ENCODE measurements at places on chromosomes 5 and 9.
A peak's percentile ranks its signal among the peaks of the same experiment; 100 is the strongest.

- no peak for DNase-seq
Measured at GRCh38 chr5:90337449-90338052, 72.0 kb downstream of the CETN3 start.

- no peak for DNase-seq
Measured at GRCh38 chr5:87754009-87754757, 341.5 kb upstream of the CCNH start.

DNA sequence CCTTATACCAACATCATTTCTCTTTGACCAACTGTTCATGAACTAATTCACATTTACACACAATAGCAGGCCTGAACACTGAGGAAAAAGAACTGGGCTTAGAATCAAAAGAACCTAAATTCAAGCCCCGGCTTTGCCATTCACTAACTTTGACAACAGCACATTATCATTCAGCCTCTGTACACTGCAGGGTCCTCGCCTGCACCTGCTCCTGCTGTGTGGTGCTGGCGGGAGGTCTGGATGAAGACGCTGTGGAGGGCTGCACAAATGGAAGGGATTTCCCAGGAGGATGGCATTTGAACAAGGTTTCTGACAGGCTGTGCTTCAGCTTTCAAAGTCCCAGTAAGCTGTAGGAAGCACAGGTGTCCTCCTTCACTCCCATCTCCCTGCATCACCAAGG is 151.2 kb downstream of the ZDHHC21 start:
- no peak for DNase-seq

GRCh38 chr9:93656426-93657239 is 80.2 kb downstream of the PHF2 start:
- DNase-seq = no peak

- DNase-seq = peak; percentile 11
Measured at GRCh38 chr5:127029581-127030258, 638 bp downstream of the MARCHF3 start.

GRCh38 chr5:58407042-58407719 is 52.7 kb downstream of the PLK2 start:
- DNase-seq = no peak

DNA sequence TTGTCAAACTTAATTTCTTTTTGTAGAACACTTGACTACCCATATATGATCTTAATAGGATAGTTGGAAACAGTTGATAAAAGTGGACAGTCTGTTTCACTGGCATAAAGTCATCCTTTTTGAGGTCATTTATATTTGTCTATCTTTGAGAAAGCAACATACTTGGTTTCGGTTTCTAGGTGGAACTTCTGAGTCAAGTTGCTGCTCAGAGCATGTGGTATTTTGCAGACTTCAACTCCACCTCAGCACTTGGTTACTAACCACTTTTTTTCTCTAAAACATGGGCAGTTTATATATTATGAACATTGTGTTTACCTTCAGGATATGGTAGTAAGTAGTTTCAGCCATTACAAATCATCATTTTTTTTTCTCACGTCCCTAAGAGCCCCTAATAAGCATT is 1749.0 kb upstream of the C9orf72 start:
- DNase-seq = no peak
